Omental fat pad (tissue), 4 donors: ENCODE measurements at places on chromosomes 11 and 22.

DNA sequence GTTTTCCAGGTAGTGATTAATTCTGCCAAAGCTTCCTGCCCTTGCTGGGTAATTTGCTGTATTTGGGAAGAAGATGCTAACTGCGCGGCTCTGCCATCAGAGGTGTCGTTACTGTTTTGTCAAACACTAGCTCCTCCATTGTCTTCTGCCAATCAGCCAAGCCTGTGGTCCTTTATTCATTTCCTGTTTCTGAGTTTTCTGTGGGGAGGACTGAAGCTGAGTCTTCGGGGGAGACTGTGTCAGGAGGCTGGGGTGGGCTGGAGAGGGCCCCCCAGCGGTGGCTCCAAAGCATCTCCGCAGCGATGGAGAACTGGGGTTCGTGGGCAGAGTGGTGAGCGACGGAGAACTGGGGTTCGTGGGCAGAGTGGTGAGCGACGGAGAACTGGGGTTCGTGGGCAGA lies 322.9 kb upstream of the B3GAT1 start:
- no peak for DNase-seq

GRCh38 chr11:2213890-2214526 lies 42.4 kb upstream of the TH start:
- no peak for DNase-seq

DNA sequence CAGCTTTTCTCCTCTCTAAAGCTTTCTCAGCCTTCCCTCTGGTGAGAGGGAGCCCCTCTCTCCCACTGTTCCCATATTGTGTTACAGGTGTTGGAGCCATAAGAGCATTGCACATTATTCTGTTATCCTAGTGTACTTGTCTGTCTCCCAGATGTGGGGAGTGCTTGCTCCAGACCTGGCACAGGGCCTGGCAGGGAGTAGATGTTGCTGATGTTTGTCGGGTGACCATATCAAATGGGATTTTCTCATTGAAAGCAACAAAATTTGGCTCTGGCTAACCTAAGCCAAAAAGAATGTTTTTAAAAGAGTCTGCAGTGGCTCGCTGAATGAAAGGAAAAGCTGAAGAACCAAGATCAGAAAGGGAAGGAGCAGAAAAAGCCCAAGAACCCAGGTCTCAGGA lies 41.1 kb downstream of the CYB5R2 start:
- DNase-seq, result no peak

- no peak for DNase-seq
Observed at GRCh38 chr11:13229711-13230318, 47.8 kb upstream of the BMAL1 start.

DNA sequence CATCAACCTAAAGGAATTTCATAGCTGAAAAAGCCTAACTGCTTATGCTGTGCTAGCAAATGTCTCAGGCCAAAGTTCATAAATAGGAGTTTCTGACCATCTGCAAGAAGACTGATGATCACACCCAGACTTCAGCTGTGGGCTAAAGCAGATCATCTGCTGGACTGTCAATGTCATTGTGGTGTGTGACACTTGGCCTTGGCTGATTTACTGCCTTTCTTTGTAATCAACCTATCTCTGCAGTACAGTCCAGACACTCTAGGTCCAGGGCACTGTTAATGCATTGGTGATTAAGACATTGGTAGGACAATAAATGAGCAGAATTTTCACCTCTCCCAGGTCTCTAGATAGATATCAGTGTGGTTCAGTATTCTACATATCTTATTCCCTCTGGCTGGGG lies 40.3 kb upstream of the SMCO4 start:
- no peak for DNase-seq

GRCh38 chr22:24471570-24471969 lies 23.6 kb upstream of the UPB1 start:
- DNase-seq, result no peak

DNA sequence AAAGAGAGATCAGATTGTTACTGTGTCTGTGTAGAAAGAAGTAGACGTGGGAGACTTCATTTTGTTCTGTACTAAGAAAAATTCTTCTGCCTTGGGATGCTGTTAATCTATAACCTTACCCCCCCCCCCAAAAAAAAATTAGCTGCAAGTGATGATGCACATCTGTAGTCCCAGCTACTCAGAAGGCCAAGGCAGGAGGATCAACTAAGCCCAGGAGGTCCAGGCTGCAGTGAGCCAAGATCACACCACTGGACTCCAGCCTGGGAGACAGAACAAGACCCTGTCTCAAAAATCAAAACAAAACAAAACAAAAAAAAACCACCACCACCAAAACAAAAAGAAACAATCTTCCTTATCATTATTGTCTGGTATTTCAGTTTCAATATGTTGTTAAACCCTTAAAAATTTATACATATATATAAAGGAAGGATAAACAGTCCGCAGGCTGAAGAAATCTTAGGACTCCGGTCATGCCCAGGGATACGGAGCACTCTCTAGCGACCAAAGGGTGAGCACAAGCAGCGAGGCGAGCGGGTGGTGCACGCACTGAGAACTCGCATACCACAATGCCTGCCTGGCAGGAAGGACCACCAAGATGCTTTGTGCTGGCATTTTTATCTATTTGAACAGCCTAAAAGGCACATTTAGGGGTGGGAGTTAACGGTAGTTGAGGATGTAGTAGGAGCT lies 6.4 kb downstream of the POLDIP3 start:
- no peak for DNase-seq

- DNase-seq, result no peak
Observed at GRCh38 chr11:130166457-130166784, 6.8 kb downstream of the ST14 start.

DNA sequence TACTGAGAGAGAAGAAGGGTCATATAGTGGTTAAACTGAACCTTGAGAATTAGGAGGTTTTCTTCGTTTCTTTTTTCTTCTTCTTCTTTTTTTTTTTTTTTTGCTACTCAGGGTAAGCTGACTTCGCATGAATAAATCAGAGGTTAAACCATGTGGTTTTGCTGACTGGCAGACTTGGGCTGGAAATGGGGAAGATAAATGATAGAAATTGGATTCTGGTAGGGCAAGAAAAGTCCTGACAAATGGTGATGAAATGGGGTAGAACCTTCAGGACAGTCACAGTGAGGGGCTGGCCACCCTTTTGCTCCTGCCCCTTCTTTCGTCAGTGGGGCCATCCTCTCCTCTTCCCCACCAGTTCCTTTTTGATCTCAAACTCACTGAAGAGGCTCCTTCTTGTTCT lies 1.6 kb upstream of the SWAP70 start:
- no peak for DNase-seq

DNA sequence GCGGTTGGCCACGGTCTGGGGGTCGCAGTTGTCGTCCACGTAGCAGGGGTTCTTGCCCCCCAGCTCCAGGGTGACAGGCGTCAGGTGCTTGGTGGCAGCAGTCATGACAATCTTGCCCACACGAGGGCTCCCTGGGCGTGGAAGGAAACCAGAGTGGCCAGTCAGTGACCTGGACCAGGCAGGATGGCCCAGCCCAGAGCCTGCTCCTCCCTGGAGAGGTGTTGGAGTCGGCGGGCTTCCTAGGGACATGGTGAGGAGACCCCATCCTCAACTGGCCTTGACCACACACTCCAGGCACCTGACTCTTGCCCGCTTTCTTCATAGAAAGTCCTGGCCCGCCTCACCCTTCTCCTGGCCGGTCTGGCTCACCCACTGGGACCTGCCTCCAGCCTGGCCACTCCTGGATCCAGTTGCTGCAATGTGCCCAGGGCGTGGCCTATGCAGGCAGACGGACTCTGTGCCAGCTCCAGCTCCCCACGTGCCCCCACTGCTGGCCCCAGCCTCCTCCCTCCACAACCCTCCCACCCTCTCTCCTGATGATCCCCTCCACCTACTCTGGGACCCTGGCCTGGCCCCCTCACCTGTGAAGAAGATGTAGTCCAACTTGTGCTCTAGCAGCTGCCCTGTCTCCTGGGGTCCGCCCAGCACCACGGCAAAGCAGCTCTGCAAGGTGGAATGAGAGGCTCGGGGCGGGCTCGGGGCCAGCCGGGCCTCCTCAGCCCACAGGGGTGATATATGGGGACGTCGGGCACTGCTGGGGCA lies 8.7 kb downstream of the ALDH3B2 start:
- DNase-seq, result no peak

GRCh38 chr22:47176573-47177333 lies 414.3 kb downstream of the TBC1D22A start:
- DNase-seq, result no peak

DNA sequence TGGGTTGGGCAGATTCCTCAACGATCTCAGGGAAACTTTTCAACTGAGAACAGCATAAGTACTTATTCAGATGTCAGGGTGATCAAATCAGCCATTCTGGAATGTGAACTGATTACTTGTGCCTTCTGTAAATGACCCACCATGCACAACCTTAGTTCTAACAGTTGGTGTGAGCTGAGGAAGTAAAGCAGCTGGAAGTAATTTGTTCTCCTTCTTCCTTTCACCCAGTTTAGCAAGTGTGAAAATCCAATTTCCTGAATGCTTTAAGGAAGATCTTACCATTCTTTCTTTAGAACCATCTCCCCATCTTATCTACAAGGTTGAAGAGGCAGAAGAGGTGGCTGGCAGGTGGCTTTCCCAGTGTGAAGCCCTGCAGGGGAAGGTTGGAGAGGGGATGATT lies 781.6 kb downstream of the ETS1 start:
- DNase-seq, result no peak

GRCh38 chr11:112222303-112222702 lies 3.9 kb upstream of the PTS start:
- no peak for DNase-seq

DNA sequence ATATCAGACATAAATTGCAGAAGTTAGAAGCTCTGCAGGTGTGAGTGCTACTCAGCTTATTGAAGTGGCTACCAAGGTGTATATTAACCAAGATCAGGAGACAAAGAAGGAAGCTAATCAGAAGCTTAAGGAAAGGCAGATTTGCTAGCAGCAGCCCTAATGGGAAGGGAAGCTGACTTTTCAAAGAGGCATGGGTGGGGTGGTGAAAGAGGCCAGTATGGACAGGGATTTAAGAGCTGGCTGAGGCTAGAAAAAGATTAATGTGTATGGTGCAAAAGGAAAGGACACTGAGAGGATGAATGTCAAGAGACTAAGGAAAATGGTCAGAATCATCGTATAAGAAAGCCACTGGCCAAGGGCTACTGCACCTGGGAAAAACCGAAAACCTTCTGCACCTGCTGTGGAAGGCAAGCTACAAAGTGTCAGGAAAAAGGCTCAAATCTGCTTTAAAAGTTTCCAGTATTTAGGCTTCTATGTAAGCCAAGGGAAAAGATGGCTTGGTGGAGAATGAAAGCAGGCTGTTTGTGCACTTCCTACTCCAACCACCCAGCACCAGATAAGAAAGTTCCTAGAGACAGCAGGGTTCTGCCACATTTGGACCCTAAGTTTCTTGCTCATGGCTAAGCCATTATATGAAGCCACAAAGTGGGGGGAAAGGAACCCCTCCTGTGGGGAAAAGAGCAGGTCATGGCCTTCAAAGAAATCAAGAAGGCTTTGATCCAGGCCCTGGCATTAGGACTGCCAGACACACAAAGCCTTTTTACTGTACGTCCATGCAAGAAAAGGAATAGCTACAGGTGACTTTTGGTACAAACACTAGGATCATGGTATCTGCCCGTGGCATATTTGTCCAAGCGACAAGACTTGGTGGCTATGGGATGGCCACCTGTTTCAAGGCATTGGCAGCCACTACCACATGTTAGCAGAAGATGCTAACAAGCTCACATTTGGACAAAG lies 40.9 kb upstream of the GLYAT start:
- DNase-seq, result no peak

GRCh38 chr11:76094740-76095139 lies 111.6 kb downstream of the WNT11 start:
- DNase-seq, result no peak

GRCh38 chr11:114705280-114706024 lies 27.1 kb downstream of the NXPE2 start:
- DNase-seq, result no peak

DNA sequence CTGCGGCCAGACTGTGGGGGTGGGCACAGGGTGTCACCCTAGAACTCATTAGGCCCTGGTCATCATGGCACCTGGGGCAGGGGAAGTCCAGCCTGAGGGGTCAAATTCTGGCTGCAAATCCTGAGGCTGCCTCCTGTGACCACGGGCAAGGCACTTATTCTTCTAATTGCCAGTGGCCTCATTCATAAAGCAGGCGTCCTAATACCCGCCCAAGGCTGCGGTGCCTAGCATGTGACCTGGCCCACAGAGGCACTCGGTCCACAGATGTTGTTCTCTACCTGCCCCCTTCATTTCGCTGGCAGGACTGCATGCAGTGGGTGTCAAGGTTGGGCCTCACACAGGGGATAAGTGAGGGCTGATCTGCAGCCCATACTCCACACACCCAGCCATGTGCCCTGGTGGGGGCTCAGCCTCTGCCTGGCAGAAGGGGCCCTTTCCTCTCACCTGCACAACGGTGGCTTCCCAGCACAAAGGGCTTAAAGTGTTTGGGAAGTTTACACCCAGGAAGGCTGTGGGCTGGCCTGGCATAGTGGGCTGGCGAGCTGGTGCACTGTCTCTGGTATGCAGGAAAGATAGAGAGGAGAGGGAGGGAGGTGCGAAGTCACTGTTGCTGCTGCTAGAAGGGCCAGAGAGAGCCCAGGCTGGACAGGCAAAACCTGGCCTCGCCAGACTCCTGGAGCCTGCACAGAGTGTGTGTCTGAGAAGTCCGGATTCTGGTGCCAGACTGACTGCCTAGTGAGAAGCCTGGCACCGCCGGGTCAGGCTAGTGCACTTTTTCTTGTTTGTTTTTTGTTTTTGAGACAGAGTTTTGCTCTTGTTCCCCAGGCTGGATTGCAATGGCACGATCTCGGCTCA lies 3.2 kb downstream of the MPST start:
- DNase-seq, result no peak

DNA sequence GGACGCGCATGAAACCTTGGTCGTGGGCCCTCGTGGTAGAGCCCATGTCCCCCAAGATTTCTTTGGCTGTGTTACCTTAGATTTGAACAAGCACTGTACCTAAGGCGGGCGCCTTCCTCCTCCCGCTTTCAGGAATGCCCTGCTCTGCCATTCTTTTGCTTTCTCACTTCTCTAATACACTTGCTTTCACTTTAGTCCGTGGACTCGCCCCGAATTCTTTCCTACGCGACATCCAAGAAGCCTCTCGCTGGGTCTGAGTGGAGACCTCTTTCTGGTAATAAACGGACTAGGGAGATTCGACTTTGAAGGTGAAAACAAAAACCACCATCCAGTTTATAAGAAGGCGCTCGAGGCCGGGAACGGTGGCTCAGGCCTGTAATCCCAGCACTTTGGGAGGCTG lies 1.2 kb upstream of the NUP50 start:
- DNase-seq, result no peak

- DNase-seq, result no peak
Observed at GRCh38 chr11:124895471-124895971, 2.1 kb downstream of the ROBO4 start.

- peak; percentile 98 for DNase-seq
Observed at GRCh38 chr11:47426062-47426956, at the start of gene PSMC3. TSS of gene PSMC3 (minus strand) at chr11:47426439. CDS start at chr11:47426279, 160 bp downstream.

DNA sequence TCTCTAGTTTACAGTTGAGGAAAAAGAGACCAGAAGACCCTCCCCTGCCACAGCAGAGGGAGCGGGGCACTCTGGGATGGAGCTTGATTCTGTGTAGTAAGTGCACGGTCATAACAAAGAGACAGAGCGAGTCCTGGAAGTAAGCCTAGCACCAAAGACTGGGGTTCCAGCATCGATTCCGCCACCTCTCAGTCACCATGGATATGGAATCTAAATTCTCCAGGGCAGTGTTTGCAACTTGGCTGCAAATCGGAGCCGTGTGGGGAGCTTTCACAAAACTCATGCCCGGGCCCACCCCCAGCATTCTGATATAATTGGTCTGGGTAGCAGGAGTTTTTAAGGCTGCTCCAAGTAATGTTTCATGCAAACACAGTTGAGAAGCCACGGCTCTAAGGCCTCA lies 129.5 kb upstream of the OPCML start:
- no peak for DNase-seq
